ENCODE measurements at places on chromosomes 3 and 15.

DNA sequence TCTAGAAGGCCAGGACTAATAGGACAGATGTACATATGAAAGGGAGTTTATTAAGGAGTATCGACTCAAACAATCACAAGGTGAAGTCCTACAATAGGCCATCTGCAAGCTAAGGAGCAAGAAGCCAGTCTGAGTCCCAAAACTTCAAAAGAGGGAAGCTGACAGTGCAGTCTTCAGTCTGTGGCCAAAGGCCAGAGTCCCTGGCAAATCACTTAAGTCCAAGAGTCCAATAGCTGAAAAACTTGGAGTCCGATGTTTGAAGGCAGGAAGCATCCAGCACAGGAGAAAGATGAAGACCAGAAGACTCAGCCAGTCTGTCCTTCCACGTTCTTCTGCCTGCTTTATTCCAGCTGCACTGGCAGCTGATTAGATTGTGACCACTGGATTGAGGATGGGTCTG is 11.1 kb upstream of the CELF6 start:
- DNase-seq = no peak

DNA sequence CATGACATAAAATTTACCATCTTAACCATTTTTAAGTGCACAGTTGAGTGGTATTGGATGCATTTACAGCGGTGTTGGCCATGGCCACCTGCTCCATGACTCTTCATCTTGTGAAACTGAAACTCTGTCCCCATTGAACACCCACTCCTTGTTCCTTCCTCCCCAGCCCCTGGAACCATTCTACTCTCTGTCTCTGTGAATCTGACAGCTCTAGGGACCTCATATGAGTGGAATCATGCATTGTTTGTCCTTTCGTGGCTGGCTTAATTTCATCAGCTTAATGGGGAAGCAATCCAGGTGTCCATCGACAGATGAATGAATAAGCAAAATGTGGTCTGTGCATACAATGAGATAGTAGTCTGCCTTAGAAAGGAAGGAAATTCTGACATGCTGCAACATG is 42.5 kb downstream of the PLXNA1 start:
- DNase-seq = no peak

- DNase-seq = no peak
Measured at GRCh38 chr3:128395500-128396162, 71.1 kb downstream of the DNAJB8 start.

GRCh38 chr3:37867144-37867543 is 5.5 kb downstream of the CTDSPL start:
- DNase-seq = no peak

- DNase-seq = no peak
Measured at GRCh38 chr15:83378921-83379578, 68.1 kb upstream of the SH3GL3 start.

DNA sequence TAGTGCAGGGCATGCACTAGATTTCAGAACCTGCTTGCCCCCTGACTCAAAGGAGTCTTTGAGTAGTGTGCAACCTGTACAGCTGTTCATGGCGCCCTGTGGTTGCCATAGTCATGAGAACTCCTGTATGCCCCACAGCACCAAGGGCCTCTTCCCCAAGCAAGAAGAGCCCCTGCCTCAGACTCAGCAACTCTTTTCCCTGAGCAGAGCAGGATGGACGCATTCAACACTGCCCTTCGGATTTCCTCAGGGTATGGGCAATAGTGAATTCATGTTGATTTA is 89.7 kb upstream of the KLF13 start:
- no peak for DNase-seq

DNA sequence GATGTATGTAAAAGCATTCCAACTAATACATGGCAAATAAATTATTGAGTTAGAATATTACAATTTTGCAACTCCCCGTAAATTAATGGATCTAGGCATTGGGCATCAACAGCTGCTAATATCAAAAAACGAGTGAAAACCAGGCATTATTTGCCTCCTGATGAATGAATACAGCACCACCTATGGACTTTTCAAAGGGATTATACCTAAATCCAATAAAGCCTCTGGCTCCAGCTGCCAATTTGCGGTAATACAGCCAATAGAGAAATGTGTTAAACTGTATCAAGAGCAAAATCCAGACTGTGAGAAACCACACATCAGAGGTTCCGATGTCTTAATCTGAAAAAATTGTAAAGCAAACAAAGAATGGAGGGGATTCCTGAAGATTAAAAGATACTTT is 16.3 kb upstream of the A4GNT start:
- DNase-seq = no peak

DNA sequence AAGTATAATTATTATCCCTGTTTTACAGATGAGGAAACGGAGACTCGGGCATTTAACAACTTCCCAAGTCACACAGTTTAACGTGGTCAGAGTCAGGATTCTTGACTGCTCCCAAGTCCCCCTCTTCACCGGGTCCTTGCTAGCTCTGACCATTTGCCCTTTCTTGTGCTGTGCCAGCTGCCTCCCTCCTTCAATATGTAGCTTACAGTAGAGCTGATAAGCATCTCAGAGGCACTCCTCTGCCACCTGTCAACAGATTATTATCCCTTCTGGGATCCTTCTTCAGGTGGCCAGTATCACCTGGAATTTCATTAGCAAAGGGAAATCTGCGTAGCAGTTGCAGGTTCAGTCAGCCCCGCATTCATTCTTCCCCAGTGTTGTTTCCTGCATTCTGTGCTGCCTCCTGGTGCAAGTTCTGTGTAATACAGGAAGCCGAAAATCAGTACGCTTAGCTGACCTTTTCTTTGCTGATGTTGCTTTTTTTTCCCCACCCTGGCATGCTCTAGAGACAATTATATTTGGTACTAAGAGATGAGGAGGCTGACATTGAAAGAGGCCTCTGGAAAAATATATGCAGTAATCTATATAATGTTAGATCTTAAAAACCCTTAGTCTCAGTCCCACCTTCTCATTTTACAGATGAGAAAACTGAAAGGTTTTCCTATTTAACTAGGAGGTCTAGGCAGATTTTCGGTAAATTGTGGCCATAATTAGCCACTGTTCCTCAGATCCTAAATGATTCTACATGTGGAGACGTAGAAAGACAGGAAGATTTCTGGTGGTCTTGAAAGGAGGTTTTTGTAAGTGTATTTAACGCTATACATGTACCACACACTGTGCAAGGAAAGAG is 24.8 kb downstream of the TMOD2 start:
- DNase-seq = peak; percentile 61

GRCh38 chr3:132570016-132570415 is 27.1 kb upstream of the ACKR4 start:
- no peak for DNase-seq

Measured in activated naive CD4-positive, alpha-beta T cell treated with anti-CD3 and anti-CD28 coated beads, Interleukin-2, amount 10 ng/mL, durations not matched to agents 7 days and 5 days (primary cell).